Fibroblast of the aortic adventitia (primary cell): ENCODE measurements at places on chromosomes 1 and 21. TPM values are rescaled to one million over a fixed set of nuclear protein-coding genes. Genes with fewer than 3 reads are reported as not detected.

SLC44A5 gene
- 0.45 TPM in 1 of 2 replicates, not detected in the other for total RNA-seq

NPHS2 gene
- not detected in 2 replicates for total RNA-seq

MPL gene
- not detected in 2 replicates for total RNA-seq

MORN1 gene
- 8.2 and 11.8 TPM in 2 replicates for total RNA-seq

RGS4 gene
- 255 and 538 TPM in 2 replicates for total RNA-seq

RGS13 gene
- not detected in 2 replicates for total RNA-seq

ERO1B gene
- 1.4 and 1.5 TPM in 2 replicates for total RNA-seq

OR6K3 gene
- total RNA-seq = not detected in 2 replicates

CD48 gene
- total RNA-seq = not detected in 2 replicates

GRCh38 chr1:200290010-200290685 lies 119.7 kb downstream of the ZNF281 start:
- DNase-seq = no peak

DNA sequence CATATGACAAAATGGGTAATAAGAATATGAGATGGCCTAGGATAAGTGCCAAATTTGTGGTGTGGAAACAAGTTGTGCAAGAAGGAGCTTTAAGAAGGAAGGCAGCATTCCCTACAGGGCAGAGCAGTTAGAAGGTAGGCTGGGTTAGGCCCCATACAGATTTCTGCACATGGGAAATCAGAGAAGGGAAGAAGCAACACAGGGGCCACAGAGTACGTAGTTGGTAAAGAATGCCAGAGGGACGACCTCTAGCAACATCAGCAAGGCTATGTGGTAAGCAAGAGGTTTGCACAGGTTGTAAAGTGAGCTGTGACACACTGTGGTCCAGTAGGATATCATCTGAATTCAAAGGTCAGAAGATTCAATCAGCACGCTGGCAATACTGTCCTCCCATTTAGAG lies 765.6 kb upstream of the B3GALT2 start:
- DNase-seq = no peak

- DNase-seq = no peak
These were observed 317.6 kb upstream of the PLD5 start for GRCh38 chr1:242842094-242842493.

DNA sequence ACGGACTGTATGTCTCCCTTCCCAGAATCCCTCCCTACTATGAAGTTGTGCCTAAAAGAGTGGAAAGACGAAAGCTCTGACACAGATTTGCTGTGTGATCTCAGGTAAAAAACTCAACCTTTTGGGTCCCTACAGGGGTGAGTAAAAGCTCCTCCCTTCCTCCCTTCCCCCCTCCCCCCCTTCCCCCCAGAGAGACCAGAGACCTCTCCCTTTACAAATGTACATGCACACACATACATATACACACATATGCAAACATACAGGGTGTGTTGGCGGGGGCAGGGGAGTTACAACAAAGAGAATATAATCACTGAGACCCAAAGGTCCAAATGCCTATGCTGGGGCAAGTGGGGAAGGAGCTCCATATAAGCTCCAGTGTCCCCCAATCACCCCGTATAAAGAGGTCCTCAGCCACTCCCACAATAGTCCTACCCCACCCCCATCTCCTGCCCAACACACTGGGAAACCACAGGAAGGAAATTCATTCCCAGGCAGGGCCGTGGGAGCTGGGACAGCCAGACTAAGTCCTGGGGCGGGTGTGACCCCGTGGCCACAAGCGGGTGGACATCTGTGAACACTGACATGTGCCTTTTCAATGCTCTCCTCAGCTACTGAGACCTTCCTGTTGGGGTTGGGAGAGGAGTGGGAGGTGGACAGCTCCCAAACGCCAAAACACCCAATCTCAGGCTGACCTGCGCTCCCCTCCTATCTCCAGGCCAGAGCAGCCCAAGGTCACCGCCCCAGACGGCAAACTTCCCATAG lies 2.0 kb downstream of the MEF2D start:
- DNase-seq = no peak

GRCh38 chr1:153343040-153343681 lies 5.5 kb downstream of the PGLYRP4 start:
- no peak for DNase-seq

GRCh38 chr1:46820076-46820475 lies 21.2 kb downstream of the CYP4B1 start:
- DNase-seq = no peak

- no peak for DNase-seq
These were observed 35.7 kb downstream of the TOR1AIP1 start for GRCh38 chr1:179917601-179918429.

DNA sequence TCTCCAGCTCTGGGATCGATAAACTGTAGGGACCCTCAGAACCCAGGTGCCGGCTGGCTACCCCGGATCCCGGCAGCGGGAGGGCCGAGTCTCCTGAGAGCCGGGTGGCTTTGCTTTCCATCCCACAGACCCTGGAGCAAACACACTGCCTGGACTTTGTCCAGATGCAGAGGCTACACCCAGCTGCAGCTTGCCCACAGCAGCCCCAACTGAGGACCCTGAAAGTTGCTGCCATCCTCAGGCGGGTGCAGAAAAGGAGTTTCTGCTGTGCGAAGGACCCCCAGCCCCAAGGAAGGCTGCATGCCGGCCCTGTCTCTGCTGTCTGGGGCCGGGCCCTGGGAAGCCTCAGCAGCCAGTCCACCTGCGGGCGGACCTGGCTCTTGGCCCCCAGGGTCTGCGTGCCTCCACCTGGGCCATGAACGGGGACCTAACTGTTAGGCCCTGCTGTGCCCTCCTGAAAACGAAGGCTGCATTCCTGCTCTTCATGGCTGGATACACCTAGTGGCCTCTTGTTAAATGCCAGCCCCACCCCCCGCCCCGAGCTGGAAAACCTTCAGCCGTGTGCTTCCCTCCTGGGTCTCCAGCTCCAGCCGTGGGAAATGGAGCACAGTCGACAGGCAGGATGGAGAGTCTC lies 97.5 kb upstream of the ARHGEF16 start:
- DNase-seq = no peak

DNA sequence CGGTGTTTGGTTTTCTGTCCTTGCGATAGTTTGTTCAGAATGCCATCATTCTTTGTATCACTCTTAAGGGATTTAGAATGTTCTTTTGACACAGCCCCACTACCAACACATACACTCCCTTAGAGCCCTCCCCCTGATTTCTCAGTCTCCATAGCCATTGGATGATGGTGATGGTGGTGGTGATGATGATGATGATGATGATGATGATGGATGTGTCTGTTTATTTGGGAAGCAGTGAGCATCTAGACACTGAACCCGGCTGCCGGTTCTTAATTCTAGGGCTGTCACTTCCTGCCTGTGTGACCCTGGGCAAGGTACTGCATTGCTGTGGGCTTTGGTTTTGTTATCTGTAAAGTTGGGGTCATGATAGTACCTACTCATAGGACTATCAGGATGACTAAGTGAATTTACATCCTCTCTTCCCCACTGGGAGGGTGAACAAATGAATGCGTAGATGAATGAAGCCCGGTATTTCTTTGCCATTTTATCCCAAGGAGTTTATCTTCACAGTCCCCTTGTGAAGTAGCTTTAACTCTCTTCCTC lies 100.7 kb downstream of the HUNK start:
- no peak for DNase-seq

GRCh38 chr1:243312952-243313634 lies 57.3 kb downstream of the SDCCAG8 start:
- DNase-seq = peak; percentile 55

- no peak for DNase-seq
These were observed 41.2 kb downstream of the DMRTB1 start for GRCh38 chr1:53500204-53501064.

GRCh38 chr1:157047062-157047410 lies 1.5 kb upstream of the ARHGEF11 start:
- DNase-seq = no peak

DNA sequence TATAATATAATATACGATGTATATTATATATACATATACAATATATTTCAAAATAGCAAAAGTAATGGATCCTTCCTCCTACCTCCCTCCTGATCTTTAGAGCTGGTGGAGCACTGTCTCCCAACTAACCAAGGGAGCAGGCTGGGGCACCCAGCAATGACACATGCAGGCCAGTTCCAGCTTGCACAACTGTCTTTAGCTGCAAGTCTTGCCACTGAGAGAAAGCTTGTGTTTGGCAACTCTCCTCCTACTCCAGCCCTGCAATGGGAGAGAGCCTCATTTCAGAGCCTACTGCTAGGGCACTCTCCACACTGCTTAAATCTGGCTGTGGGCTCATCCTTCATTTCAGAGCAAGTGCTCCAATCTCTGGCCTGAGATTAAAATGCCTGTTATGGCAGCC lies 469.8 kb upstream of the OLFM3 start:
- DNase-seq = no peak

GRCh38 chr1:228314315-228314657 lies 92.3 kb downstream of the TRIM11 start:
- no peak for DNase-seq

DNA sequence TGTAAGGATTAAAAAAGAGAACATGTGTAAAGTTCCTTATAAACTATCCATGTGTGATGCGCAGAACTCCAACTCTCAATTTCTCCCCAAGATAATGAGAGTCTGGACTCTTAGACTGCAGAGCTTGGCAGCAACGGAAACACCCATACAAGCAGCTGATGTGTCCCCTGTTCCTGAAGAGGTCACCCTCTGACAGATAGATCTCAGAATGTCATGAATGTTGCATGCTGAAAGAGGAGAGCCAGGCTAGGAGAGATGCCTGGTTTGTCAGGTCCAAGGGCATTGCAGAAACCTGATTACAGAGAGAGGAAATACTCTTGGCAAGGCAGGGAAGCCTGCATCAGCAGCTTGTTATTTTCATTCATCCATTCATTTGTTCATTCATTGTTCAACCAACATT lies 24.2 kb downstream of the MTARC1 start:
- no peak for DNase-seq

GRCh38 chr21:34072145-34073031 lies 990 bp upstream of the MRPS6 start:
- DNase-seq = no peak

- DNase-seq = no peak
These were observed 34.6 kb downstream of the COQ8A start for GRCh38 chr1:226974544-226975258.

- DNase-seq = no peak
These were observed 604.2 kb downstream of the LRRIQ3 start for GRCh38 chr1:73593804-73594203.

DNA sequence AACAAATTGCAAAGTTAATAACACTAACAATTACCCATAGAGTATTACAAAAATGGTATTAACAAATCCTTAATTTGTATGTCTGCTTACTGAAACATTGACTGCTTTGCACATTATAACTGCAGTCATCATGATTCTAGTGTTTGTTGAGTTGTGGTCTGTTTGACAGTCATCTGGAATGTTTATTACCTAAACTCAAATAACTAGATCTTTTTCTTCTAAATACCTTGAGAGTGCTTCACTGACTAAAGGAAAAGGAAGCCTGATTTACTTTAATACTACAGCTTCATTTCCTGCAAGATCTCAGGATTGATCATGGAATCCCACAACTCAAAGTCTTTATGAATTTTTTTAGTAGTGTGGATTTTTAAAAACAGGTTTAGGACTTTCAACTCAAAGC lies 70.0 kb downstream of the HMCN1 start:
- no peak for DNase-seq

DNA sequence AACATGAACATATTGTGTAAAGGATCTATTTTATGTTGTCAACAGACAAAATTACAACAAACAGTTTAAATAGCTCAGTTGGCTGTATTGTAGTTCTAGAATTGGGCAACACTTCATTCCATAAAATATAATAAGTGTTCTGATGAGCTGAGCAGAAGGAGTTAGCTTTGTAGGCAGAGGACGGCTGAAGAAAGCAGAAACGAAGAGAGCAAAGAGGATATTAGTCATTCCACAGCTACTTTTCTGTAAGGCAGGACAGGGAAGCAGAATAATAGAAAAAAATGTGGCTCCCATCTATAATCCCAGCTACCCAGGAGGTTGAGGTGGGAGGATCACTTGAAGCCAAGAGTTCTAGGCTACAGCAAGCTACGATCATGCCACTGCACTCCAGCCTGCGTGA lies 20.2 kb upstream of the IVNS1ABP start:
- DNase-seq = no peak

DNA sequence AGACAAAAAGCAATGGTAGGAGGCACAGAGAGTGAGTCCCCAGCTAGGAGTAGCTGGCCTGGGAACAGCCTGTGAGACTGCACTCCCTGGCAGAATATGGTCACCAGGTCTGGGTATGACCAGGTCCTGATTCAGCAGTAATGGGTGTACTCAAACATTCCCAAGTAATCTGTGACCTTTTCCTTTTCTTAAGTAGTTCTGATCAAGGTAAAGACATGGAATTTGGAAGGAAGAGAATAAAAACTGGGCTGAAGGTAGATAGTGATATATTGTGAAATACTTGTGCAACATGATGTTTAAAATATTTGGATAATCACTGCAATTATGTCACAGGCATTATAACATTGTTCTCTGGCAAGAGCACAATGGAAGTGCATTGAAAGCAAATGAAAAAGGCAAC lies 147.2 kb upstream of the DPYD start:
- DNase-seq = peak; percentile 21

GRCh38 chr1:80582980-80583379 lies 1217.8 kb upstream of the ADGRL2 start:
- DNase-seq = no peak

GRCh38 chr1:215776336-215776735 lies 209.2 kb downstream of the KCTD3 start:
- no peak for DNase-seq

GRCh38 chr1:160675641-160676410 lies 29.0 kb upstream of the SLAMF1 start:
- peak; percentile 66 for DNase-seq

GRCh38 chr1:224064150-224064549 lies 49.8 kb upstream of the FBXO28 start:
- DNase-seq = no peak

- peak; percentile 83 for DNase-seq
These were observed 10.9 kb upstream of the IFI16 start for GRCh38 chr1:158998781-158999161.
